ENCODE measurements at places on chromosomes 4 and X. TPM values are rescaled to one million over a fixed set of nuclear protein-coding genes. Genes with fewer than 3 reads are reported as not detected.

DNA sequence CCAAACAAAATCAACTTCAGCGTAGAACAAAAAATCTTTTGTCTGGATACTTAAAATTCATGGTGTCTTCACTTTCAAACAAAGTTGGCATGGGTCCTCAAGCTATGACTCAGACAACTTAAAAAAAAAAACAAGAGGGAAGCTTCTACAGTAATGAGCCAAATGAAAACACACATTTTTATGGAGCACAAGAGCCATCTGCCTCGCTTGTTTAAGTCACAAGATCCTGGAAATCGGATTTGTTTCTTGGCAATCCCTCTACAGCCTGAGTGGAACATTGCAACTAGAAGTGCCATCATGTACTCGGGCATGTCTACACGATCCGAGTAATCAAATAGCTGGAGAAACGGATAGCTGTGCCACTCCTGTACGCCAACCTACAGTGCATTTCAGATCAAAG lies 22.6 kb downstream of the LAMP2 start:
- no peaks in the 10 kb centered on the region for H3K27me3 ChIP-seq
- H3K36me3 ChIP-seq = peaks cover 4% of the 10 kb centered on the region
- H3K4me1 ChIP-seq = no peaks in the 10 kb centered on the region

DNA sequence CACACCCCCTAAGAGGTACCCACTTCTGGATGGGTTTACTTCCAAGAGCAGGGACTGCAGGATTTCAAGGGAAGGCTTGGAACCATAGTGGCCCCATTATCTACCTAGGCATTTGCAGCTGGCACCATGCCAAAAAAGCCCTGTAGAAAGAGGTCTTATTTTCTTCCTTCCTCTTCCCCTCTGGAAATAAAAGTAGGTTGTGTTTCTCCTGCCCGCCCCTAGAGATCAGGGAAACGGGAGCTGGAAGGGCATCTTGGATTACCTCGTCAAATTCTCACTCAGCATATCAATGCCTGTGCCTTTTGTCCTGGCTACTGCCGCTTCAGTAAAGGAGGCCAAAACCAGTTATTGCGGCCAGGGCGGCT lies 1.6 kb downstream of the SCD5 start:
- no peaks in the 10 kb centered on the region for H3K36me3 ChIP-seq
- DNase-seq = no peak
- no peaks in the 10 kb centered on the region for H3K27me3 ChIP-seq
- peak overlapping the region; percentile 91 for H3K4me3 ChIP-seq
- H3K4me1 ChIP-seq = peaks cover 37% of the 10 kb centered on the region
- no peak overlapping the region for H3K27ac ChIP-seq

- no peak overlapping the region for H3K27ac ChIP-seq
- no peaks in the 10 kb centered on the region for H3K36me3 ChIP-seq
- DNase-seq = no peak
- H3K27me3 ChIP-seq = no peaks in the 10 kb centered on the region
- H3K4me1 ChIP-seq = no peaks in the 10 kb centered on the region
These were observed 1015.1 kb downstream of the RPA4 start for GRCh38 chrX:97898798-97899197.

- no peak overlapping the region for H3K4me3 ChIP-seq
- H3K36me3 ChIP-seq = no peaks in the 10 kb centered on the region
- H3K27me3 ChIP-seq = no peaks in the 10 kb centered on the region
These were observed 41.8 kb downstream of the INTS12 start for GRCh38 chr4:105666693-105667092.

The AADAT gene
- total RNA-seq = 6.3 TPM

GRCh38 chr4:133095591-133095990 lies 53.5 kb upstream of the PCDH10 start:
- DNase-seq = no peak
- no peaks in the 10 kb centered on the region for H3K36me3 ChIP-seq
- H3K27ac ChIP-seq = no peak overlapping the region
- H3K27me3 ChIP-seq = no peaks in the 10 kb centered on the region
- no peaks in the 10 kb centered on the region for H3K4me1 ChIP-seq

DNA sequence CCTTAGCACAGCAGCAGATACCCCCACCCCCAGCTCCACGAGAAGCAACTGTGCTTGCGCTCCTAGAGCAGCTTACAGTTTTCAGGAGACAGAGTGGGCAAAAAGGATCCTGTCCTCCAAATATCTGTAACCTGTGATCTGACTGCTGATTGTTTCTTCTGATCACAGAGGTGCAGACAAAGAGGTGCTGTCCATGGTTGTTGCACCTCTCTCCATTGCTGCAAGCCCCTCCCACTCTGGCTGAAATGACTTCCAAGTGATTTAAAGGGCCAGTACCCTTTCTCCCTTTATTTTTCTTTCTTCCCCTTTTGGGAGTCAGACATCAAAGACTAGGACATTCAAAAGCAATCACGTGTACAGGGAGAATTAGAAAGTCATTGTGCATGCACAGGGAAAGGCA lies 205.3 kb upstream of the GEMIN8 start:
- no peak for DNase-seq
- no peaks in the 10 kb centered on the region for H3K27me3 ChIP-seq
- H3K4me3 ChIP-seq = no peak overlapping the region
- H3K4me1 ChIP-seq = no peaks in the 10 kb centered on the region

GRCh38 chr4:180394730-180395129 lies 1848.5 kb upstream of the TENM3 start:
- no peak for DNase-seq
- H3K36me3 ChIP-seq = no peaks in the 10 kb centered on the region

GRCh38 chr4:168394556-168394955 lies 76.0 kb upstream of the DDX60 start:
- no peak for DNase-seq
- H3K4me1 ChIP-seq = no peaks in the 10 kb centered on the region
- H3K4me3 ChIP-seq = no peak overlapping the region

The OTUD5 gene
- total RNA-seq = 43.6 TPM

DNA sequence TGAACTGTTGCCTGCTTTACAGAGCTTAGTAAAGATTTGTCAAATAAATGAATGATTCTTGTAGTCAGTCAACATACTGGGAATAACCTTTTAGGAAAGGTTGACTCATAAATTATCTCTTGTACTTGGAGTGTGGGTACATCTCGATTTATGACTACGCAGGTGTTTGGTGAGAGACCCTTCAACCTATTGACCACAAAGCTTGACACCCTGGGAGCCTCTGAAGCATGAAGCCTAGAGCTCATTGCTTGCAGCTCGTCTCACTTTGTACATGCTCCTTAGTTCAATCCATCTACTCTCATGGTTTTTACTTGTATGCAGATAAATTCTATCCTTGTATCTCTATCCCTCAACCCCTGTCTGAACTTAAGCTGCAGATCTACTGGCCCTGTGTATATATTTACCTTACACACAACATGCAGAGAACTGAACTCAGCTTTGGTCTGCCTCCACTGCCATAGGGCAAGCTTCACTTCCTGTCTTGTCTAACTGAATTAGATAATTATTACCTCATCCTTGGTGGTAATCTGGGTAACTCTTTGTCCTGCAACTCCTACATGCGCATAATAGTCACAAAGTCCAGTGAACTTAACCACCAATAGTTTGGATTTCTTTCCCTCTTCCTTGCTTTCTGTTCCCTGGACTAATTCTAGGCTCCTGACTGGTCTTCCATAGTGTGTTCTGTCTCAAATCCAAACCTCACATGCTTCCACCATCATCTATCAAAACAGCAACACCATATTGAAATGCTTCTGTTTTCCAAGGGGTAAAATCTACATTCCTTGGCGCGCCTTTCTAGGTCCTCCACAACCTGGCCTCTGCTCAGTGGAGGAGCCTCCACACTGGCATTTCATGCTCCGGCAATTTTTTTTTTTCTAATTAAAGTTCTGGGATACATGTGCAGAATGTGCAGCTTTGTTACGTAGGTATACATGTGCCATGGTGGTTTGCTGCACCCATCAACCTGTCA lies 32.2 kb upstream of the FAT1 start:
- no peaks in the 10 kb centered on the region for H3K36me3 ChIP-seq
- H3K4me3 ChIP-seq = no peak overlapping the region
- H3K27ac ChIP-seq = no peak overlapping the region
- no peaks in the 10 kb centered on the region for H3K4me1 ChIP-seq
- DNase-seq = no peak

DNA sequence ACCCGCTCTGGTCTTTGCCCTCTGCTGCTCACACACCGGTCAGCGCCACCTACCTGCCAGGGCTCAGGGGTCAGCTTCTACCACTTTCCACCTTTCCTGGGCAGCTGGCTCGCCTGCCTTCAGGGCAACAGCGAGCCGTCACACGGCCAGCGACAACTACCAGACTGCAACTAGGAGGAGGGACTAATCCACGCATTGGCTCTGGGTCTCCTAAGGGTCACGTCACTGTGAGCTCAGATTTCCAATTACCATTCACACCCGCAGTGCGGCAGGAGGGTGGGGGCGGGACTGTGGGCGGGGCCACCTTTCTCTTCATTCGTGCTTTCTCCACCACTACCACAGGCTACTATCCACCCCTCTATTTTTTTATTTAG lies at the start of gene BEX5:
Gene BEX5, minus strand, starts transcription at position 172 of the 374 bp plus-strand sequence. CDS start 1,712 bp downstream, outside the sequence.
- H3K36me3 ChIP-seq = no peaks in the 10 kb centered on the region
- peak within 1 kb of the TSS; percentile 54 for H3K4me3 ChIP-seq
- H3K27me3 ChIP-seq = peaks cover 9% of the 10 kb centered on the region
- H3K4me1 ChIP-seq = peaks cover 11% of the 10 kb centered on the region

The ARSD gene
- total RNA-seq = 15.2 TPM

- no peak for DNase-seq
- no peak overlapping the region for H3K4me3 ChIP-seq
- no peaks in the 10 kb centered on the region for H3K36me3 ChIP-seq
- no peak overlapping the region for H3K27ac ChIP-seq
- no peaks in the 10 kb centered on the region for H3K4me1 ChIP-seq
These were observed 60.4 kb upstream of the PLAC8 start for GRCh38 chr4:83174844-83175414.

- H3K4me1 ChIP-seq = peaks cover 9% of the 10 kb centered on the region
- no peak for DNase-seq
- no peak overlapping the region for H3K4me3 ChIP-seq
- no peaks in the 10 kb centered on the region for H3K36me3 ChIP-seq
- H3K27me3 ChIP-seq = no peaks in the 10 kb centered on the region
- H3K27ac ChIP-seq = no peak overlapping the region
These were observed 163.3 kb upstream of the SLC7A11 start for GRCh38 chr4:138405466-138405891.
